Sigmoid colon (tissue), 7 donors: ENCODE measurements at places on chromosomes 5 and 9. TPM values are rescaled to one million over a fixed set of nuclear protein-coding genes. Genes with fewer than 3 reads are reported as not detected.
A peak's percentile ranks its signal among the peaks of the same experiment; 100 is the strongest.

GRCh38 chr9:92599938-92600461, 64.2 kb upstream of the ECM2 start:
- peak overlapping the region; percentile 5 for H3K27ac ChIP-seq
- H3K27me3 ChIP-seq, result no peaks in the 10 kb centered on the region
- H3K36me3 ChIP-seq, result no peaks in the 10 kb centered on the region

DNA sequence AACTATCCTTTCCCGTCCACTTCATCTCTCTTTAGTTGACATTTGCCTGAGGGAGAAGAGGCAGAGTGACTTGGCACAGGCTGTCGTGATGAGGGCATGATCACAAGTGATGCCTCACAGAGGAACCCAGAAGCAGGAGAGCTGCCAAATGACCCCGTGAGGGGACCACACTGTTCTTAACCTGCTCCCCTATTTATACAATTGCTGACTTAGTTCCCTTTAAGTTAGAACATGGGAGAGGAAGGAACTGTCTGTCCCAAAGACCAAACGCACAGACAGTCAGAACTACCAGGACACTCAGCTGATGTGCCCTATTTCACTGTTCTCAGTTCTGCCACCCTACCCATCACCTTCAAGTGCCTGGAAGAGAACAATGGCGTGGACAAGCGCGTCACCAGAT, 73.7 kb downstream of the SLC1A3 start:
- H3K4me3 ChIP-seq, result no peak overlapping the region
- no peaks in the 10 kb centered on the region for H3K4me1 ChIP-seq
- peak; percentile 86 for DNase-seq
- no peaks in the 10 kb centered on the region for H3K27me3 ChIP-seq
- H3K36me3 ChIP-seq, result no peaks in the 10 kb centered on the region

- no peaks in the 10 kb centered on the region for H3K27me3 ChIP-seq
- no peak overlapping the region for H3K27ac ChIP-seq
- no peak overlapping the region for H3K4me3 ChIP-seq
- H3K4me1 ChIP-seq, result no peaks in the 10 kb centered on the region
- no peak for DNase-seq
- no peaks in the 10 kb centered on the region for H3K36me3 ChIP-seq
Observed at GRCh38 chr5:169074839-169075238, 226.1 kb downstream of the SLIT3 start.

DNA sequence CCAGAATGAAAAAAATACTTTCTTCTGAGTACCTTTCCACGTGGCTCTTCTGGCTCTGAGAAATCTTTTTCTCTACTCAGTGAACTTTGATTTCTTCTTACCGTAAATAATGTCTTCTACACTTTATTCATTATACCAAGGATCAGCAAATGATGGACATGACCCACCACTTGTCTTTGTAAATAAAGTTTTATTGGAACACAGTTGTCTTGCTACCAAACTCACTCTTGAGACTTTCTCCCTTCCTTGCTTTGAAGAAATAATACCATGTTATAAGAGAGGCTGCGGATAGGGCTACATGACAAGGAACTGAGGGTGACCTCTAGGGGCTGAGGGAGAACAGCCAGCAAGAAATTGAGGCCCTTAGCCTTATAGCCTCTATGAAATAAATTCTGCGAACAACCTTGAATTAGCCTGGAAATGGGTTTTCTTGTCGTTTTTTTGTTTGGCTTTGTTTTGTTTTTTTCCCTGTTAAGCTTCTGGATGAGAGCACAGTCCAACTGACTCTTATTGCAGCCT, 212.5 kb downstream of the COMMD10 start:
- no peak for DNase-seq
- no peak overlapping the region for H3K4me3 ChIP-seq
- H3K4me1 ChIP-seq, result peaks cover 9% of the 10 kb centered on the region
- no peaks in the 10 kb centered on the region for H3K27me3 ChIP-seq

DNA sequence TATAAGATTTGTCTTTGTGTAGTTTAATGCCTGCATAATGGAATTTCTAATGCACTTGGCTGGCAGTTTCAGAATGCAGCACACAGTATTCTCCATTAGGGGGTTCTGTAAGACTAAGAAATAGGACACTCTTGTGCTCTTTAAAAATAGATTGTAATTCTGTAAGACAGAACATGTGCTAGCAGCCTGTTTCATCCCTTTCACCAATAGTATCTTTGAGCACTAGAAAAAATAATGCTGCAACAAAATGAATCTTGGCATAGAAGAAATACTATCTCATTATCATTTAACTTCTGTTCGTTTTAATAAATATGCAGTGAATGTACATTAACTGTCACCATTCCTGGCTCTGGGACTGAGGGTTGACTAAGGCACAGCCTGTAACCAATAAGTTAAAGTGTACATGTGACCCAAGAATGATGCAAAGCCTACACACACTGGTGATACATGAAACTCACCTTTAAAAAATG, 23.8 kb upstream of the ZNF622 start:
- no peak overlapping the region for H3K4me3 ChIP-seq
- no peaks in the 10 kb centered on the region for H3K27me3 ChIP-seq
- no peak overlapping the region for H3K27ac ChIP-seq
- DNase-seq, result no peak
- H3K4me1 ChIP-seq, result no peaks in the 10 kb centered on the region

DNA sequence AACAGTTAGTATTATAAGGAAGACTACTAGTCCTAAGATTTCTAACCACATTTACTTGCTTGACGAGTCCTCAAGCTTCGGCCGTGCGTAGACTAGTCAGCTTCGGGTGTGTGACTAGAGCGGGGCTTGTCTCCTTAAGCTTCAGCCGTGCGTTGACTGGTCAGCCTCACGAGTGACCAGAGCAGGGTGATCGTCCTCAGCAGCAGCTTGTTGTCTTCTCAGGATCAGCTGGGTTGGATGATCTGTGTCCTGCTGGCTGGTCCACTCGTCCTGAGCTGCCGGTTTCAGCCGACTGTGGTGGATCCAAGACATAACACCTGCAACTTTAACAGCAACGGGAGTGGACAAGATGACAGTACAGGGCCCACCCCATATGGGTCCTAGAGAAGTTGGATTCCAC, 16.7 kb downstream of the CEL start:
- no peaks in the 10 kb centered on the region for H3K36me3 ChIP-seq
- H3K4me3 ChIP-seq, result no peak overlapping the region
- no peak overlapping the region for H3K27ac ChIP-seq
- DNase-seq, result no peak

The CTSL gene
- total RNA-seq, result 107 TPM

DNA sequence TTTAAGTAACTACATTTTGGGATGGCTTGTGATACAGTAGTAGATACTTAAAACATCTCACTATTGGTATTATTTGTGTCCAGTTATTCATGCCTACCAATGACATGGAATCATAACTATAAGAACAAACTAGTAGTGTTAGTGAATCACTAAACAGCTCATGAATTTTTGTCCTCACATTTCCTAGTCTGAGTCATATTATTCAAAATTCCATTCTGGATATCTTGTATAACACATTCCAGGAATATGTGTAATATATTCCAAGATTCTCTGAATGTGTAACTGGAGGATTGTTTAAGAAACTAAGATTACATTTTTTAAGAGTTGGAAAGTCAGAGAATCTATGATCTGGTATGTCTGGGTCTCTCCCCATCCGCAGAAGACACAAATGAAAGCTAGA, 565.3 kb upstream of the ZNF608 start:
- H3K4me3 ChIP-seq, result no peak overlapping the region
- H3K36me3 ChIP-seq, result no peaks in the 10 kb centered on the region
- peak overlapping the region; percentile 50 for H3K27ac ChIP-seq
- no peaks in the 10 kb centered on the region for H3K4me1 ChIP-seq

DNA sequence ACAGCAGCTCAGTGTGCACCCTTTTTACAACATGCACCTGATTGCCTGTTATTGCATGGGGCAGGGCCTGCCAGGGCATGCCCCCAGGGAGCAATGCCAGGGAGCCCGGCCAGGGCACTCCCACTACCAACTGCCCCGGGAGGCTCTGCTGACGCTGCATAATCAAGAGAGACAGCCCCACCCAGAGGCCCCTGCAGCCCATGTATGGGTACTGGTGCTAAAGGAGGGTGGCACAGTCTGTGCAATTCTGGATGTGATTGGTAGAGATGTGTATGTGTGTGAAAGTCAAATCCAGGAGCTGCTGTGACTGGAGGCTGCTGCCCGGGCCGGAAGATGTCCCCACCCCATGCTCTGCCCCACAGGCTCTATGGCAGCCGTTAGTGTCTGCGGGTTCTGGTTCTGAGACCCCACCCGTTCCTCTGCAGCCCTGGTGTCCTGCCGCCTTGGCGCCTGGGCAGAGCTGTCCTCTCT, 3.9 kb upstream of the NEURL1B start:
- H3K36me3 ChIP-seq, result no peaks in the 10 kb centered on the region
- no peaks in the 10 kb centered on the region for H3K4me1 ChIP-seq
- H3K27me3 ChIP-seq, result no peaks in the 10 kb centered on the region
- peak; percentile 84 for DNase-seq
- no peak overlapping the region for H3K27ac ChIP-seq

DNA sequence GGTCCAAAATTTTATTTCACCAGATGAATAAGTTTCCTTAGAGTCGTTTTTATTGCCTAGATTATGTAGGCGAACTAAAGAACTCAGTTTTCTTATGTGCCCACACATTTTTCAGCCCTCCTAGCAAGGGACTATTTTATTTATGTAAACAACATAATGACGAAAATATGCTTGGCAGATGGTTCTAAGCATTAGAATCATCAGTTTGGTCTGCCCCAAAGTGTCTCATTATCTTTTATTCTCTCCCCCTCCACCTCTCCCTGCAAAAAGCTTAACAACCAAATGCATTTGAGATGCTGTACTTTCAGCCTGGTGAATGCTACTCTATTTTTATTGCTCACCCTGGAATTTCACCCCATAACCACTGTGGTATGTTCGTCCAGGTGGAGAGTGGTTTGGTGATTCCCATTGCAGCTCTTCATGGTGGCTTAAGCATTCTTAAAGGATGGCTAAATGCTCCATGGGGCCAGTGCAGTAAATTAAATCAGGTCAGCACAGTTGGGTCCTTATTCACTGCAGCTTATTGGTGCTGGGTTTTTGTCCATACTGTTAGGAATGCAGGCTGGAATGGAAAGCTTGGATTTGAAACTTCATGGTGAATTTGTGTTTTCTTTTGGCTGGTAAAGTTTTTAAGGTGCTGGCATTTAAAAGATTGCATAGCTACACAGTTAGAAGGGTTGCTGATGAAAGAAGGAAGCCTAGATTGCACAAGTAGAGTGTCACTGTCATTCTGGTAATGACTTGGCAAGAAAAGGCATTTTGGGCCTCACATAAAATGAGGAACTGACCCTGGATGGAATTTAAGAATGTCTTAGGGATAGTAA, 39.2 kb downstream of the TLE4 start:
- no peaks in the 10 kb centered on the region for H3K36me3 ChIP-seq
- H3K4me3 ChIP-seq, result no peak overlapping the region
- H3K27ac ChIP-seq, result no peak overlapping the region
- peaks cover 51% of the 10 kb centered on the region for H3K4me1 ChIP-seq
- DNase-seq, result no peak
